ENCODE measurements at places on chromosomes 3 and 15.

DNA sequence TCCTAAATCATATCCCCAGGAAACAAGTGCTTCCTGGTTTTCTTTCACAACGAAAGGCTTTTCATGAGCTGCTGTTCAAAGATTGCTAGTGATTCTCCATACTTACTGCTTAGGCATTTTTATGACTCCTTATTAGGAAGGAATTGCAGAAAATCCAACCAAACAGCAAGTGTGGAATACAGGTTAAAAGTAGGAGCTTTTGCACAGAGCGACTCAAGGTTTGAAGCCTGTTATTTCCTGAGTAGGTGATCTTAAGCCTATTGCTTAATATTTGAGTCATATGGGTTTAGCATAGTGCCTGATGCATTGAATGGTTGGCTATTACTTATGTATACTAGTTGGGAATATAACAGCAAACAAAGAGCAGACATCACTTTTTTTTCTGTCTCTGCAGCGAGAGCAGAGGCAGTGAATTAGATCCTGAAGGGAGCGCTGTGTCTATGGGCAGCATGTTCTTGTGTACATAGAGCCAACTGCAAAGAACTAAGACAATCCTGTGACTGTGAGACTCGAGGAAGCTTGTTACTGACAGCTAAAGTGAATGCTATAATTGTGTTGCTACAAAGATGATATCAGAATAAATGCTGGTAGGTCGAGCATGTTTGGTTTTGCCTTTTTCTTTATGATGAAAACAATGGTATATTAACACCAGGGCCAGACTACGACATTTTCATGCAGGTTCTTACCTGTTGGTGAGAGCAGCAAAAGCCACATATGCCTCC, 6.3 kb downstream of the TM4SF1 start:
- DNase-seq = no peak

DNA sequence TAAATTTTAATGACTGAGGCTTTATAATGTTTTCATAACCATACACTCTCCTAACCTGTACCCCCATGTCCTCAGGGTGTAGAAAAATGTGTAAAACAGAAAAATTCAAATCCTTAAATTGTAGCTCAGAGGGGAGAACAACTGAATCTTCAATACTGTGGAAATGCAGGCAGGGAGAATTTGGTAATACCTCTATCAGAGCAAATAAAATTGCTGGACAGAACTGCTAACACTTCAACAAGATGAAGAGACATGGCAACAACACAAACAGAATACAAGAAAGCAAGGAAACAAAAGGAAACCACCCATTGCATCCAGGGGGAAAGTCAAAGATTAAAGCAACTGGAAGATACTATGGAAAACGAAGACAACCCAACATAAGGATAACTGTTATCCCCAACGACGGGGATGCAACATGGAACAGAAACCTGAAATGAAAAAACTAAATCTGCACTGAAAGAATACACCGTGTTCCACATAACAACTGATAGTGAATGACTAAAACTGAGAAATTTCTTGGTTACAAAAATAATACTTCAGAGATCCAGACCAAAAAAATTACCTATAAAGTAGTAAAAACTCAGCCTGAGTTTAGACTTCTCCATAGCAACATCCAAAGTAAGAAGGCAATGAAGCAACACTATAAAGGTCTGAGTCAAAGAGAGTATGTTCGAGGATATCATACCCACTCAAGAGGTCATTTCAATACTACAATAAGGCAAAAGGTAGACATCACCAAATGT, 48.5 kb downstream of the HACD2 start:
- no peak for DNase-seq

GRCh38 chr3:10320320-10320677, 613 bp downstream of the SEC13 start:
- no peak for DNase-seq

DNA sequence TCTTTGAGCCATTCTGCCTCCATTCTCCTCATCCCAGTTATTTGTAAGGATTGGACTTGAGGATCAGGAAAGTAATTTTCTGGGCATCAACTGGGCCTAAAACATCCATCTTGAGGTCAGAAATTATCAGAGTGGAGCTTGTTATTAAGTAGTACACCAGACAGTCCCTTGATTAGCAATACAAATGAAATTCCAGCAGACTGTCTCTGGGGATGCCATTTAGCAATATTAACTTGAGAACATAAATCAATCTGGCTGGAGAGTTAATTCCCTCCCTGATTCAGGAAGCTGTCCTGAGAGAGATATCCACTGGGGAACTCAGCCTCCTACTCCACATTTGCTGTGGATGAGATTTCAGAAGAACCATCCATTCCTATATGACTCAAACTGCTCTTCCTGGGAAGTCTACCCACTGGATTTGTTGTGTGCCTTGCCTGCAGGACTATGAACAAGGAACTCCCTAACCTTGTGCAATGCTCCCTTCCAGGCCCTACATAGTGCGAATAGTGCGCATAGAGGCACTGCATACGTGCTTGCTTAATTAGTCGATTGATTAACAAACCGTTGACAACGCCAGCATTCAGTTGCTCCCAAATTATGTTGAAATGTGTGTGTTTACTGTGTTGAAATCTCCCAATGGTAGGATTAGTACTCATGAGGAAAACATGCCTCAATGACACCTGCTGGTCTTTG, 36.1 kb upstream of the MTMR14 start:
- no peak for DNase-seq

All from amygdala (tissue), 56 donors.